Stimulated activated CD4-positive, alpha-beta T cell treated with anti-CD3 and anti-CD28 coated beads, Interleukin-2, amount 100 ng/mL, for 48 hours (primary cell): ENCODE measurements at places on chromosomes 16 and 17.

GRCh38 chr16:27774779-27775178 is 224.8 kb downstream of the KATNIP start:
- no peak for DNase-seq

DNA sequence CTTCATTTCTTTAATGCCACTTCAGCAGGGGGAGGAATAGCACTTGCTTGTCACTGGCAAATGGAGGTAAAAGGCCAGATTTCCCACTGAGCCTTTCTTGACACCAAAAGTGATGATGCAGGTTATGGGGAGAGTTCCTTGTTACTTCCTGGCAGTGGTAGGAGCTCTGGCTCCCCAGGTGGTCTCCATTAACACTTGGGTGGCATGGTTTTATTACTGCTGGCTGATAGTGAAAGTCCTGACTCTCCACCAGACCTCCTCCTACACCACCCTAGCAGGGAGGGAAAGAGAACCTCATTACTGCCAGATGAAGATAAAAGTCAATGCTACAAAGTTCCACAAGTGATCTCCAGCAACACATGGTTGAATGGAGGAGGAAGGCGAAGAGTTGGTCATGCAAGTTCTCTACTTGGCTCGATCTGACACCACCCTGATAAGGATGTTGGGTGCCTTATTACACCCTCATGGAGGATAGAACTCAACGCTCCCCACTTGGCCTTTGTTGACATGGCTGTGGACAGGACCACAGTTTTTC is 152.7 kb upstream of the GNAO1 start:
- no peak for DNase-seq

GRCh38 chr17:78682363-78682762 is 99.7 kb downstream of the CYTH1 start:
- DNase-seq: no peak

GRCh38 chr17:14712611-14713021 is 411.7 kb downstream of the HS3ST3B1 start:
- DNase-seq: no peak

DNA sequence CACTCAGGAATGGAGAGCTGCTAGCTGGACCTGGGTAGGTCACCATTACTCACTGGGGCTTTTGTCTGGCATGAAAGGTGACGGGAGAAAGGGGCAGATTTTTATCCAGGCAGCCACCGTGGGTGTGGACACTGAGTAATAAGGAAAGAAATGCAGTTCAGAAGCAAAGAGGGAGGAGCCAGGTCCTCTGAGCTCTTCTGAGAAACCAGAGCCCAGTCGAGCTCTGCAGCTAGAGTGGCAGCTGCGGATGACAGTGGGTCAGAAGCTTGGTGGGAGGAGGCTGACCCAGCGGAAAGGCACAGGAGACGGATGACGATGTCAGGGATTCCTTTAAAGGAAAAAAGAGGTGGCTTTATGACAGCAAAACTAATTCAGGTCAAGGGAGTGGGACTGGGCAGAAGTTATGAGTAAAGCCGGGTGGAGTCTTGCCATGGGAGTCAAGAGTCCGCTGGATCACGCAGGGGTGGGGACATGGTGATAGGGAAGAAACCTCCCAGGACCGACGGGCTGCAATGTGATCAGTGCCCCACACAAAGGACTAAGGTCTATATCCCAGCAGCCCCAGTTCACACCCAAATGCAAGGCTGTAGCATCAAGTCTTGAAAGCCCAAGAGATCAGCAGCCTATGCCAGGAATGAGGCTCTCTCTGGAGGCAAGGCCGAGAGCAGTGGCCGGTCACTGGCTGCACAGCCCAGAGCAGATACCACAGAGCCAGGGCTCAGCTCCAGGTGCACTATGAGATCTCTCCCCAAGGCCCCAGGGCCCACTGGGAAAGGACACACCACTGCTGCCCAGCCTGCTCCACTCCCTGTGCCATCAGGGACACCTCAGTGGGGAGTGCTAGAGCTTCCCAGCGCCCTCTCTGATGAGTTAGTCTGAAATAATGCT is 6.3 kb upstream of the MNT start:
- no peak for DNase-seq

DNA sequence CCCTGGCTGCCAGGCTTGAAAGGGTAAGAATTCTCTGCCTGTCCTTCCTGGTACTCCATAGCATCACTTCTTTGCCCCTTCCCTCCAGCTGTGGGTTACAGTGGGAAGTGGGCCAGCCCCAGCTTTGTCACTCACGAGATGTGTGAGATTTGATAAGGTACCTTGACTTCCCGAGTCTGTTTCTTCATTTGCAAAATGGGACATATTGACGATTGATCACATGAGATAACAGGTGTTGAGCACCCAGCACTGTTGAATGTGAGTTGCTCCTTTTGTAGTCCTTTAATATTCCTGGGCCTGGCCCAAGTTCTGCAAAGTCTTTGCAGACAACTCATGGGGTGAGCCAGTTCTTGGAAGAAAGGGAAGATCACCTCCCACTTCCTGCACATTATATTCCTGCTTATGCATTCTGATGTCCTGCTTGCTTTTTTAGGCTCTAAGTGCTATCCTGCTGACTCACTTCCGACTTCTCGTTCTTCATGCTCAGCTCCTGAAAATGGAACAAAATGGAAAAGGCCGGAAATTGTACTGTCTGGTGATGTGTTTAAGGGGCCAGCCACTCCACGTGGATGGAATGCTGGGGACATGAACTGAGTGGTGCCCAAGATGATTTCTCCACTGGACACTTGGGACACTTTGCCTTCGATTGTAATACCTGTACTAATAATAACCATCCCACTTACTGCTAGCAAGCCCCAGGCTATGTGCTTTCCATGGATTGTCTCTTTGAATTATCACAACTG is 8.3 kb upstream of the NLK start:
- DNase-seq: no peak

DNA sequence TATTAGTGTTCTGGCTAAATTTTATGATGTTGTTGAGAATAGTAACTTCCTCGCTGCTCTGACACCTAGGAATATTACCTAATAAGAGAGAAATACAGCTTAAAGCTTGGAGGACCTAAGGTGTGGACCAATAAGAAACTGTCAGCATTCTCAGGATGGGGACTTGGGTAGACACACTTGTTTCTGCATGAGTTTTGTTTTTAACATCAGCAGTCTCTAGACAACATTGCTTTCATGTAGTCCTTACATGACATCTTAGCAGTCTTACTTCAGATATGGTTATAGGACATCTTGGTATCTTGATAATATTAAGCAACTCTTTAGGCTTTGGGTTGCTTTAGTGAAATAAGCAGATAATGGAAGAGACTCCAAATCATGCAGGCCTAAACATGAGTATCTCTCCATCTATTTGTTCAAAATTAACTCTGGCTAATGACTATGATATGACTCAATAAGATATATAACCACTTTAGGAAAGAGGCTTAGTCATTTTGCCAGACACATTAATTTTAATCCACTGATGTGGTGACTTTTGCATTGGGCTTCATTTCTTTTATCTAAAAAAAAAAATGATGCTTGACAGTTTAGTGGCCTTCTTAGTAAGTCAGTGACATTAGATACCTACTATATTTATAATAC is 84.5 kb downstream of the WNT3 start:
- DNase-seq: no peak

DNA sequence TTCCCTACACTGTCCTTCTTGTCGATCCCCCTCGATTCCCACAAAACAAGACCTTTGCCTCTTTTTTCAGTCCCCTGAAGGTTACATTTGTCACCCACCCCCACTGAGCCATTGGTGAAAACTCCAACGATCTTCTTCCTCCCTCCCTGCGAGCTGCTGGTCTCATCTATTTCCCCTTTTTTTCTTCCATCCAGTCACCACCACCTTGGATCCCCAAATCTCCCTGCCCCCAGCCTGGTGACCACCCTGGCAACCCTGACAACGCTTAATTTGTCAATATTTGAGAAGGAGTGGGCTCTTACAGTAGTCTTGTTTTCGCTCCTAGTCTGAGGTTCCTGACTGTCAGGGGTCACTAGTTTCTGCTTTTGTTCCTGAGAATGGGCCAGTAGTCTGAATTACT is 62.9 kb downstream of the SMPD3 start:
- DNase-seq: no peak

DNA sequence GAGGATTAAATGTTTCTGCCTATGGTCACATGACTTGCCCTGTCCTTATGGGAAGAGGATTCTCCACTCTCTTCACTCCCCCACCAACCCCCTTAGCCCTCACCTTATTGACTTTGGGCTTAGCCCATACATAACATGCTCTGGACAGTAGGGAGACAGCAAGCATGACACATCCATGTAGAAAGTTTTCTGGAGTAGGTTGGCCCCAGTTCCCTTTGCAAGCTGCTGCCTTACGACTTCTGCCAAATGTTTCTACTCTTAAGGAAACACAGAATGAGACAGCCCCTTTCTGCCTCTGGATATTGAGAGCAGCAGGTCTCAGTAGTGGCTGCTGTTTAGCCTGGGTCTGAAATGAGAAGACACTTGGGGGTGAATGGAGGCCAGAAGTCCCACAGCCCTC is 282.2 kb downstream of the MAP2K6 start:
- no peak for DNase-seq

DNA sequence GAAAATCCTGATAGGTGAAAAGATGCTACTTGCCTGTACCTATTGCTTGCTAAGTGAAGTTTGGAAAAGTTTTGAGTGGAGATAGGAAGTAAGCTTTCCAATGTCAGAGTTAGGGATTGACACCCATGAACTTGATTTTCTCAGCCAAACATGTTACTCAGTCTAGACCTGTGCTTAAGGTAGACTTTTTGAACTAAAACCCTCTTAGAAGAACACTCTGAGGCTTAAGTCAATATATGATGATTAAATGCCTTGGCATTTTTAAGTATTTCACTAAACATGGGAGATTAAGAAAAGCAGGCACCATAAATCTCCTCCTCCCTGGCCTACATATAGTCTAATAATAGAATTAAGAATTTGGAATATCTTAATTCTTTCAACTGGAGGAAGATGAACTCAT is 785.6 kb upstream of the SOX9 start:
- no peak for DNase-seq

DNA sequence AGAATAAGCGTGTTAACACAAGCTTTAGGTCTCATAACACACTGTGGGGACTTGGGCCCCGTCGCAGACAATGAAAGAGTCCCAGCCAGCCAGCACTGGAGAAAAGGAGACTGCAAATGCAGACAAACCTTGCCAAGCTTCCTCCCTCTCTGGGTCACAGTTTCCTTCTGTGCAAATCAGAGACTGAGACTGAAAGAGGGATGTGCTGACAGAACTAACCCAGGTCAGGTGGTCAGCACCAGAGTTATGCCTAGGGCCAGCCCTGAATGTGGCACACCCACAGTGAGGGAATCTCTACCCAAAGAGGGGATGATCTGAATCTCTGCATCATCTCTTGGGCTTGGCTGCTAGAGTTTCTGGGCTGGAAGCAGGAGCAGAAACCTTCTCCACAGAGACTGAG is 282.3 kb upstream of the CCL2 start:
- DNase-seq: no peak

GRCh38 chr17:44177640-44178039 is 7.1 kb downstream of the ASB16 start:
- DNase-seq: no peak

DNA sequence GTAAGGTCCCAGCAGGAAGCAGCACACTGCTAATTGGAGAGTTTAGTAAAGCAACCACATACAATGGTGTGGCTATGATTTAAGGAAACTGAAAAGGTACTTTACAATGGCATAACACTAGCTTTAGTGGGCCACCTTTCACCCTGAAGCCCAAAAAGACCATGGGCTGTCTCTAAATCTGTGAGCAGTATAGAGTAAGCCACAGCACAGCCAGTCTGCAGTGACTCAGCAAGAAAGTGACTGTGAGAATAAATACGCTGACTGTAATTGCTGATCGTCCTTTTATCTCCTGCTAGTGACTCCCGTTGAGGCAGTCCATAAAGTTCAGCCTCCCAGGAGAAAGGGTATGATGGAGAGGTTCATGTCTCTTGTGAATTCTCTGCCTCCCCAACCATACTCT is 679.8 kb upstream of the KIF2B start:
- DNase-seq: no peak

DNA sequence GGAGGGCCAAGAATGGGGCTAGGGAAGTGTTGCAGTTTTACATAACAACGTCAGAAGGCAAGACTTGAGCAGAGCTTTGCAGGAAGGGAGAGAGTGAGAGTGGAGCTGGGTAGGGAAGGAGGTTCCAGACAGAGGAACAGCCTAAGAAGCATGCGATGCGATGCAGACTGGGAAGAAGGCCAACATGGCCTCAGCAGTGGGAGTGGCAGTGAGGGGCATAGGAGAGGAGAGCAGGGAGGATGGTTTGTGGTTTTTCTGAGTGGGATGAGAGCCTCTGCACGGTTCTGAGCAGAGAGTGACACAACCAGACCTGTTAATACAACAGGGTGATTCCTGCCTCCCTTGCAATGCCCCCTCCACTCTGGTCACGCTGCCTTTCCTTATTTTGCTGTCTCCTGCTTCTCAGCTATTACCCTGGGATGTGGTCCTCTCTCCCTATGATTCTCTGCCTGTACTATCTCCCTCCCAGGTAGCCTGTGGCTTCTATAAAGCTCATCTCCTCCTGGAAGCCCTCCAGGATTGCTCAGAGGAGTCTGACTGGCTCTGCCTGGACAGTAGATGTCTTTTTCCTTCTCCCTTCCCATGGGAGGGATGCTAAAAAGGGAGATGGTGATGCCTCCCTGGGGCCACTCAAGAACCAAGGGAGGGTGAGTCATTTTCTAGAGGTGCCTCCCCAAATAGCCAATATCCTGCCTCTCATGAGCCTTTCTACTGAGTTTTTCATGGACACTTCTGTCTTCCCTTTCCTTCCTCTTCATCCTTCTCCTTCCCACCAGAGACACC is 38.7 kb upstream of the NGFR start:
- DNase-seq: no peak

DNA sequence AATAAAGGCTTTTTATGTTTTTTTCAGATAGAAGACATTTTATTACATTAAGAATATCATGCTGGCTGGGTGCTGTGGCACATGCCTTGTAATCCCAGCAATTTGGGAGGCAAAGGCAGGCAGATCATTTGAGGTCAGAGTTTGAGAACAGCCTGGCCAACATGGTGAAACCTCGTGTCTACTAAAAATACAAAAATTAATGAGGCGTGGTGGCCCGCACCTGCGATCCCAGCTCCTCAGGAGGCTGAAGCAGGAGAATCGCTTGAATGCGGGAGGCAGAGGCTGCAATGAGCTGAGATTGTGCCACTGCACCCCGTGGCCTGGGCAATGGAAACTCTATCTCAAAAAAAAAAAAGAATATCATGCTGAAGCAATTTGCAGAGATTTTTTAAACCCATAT is 29.1 kb upstream of the HAPSTR1 start:
- no peak for DNase-seq

GRCh38 chr17:48526608-48527546 is 3.9 kb downstream of the HOXB1 start:
- DNase-seq: no peak

GRCh38 chr16:61890386-61890785 is 145.9 kb downstream of the CDH8 start:
- DNase-seq: no peak
